ENCODE measurements at places on chromosomes 16 and 17. TPM values are rescaled to one million over a fixed set of nuclear protein-coding genes. Genes with fewer than 3 reads are reported as not detected.

The TNFRSF17 gene
- total RNA-seq, result 0.30 TPM

The KLHL10 gene
- 0.20 TPM for total RNA-seq

The LRRC36 gene
- 0.20 TPM for total RNA-seq

The TBC1D16 gene
- 18.3 TPM for total RNA-seq

The CHTF18 gene
- 10.1 TPM for total RNA-seq

The SMIM5 gene
- total RNA-seq, result 7.2 TPM

The SCGB1C2 gene
- total RNA-seq, result not detected

The KRT24 gene
- total RNA-seq, result not detected

The ABCA6 gene
- 46.1 TPM for total RNA-seq

The C17orf67 gene
- total RNA-seq, result 0.79 TPM

The HAS3 gene
- total RNA-seq, result 9.9 TPM

The KRT25 gene
- total RNA-seq, result 608 TPM

The G6PC1 gene
- total RNA-seq, result not detected

The FAM171A2 gene
- 3.4 TPM for total RNA-seq

The HIGD1B gene
- total RNA-seq, result 1.2 TPM

The CACNG5 gene
- total RNA-seq, result not detected

The GP1BA gene
- 0.10 TPM for total RNA-seq

The CARD14 gene
- total RNA-seq, result 7.3 TPM

The TERB1 gene
- 0.10 TPM for total RNA-seq

The KRT27 gene
- total RNA-seq, result 428 TPM

The ATP6V0A1 gene
- total RNA-seq, result 84.6 TPM

The HDAC5 gene
- 55.1 TPM for total RNA-seq

The ORC6 gene
- total RNA-seq, result 7.2 TPM

The CYBA gene
- 77.4 TPM for total RNA-seq

The YBX2 gene
- total RNA-seq, result 1.3 TPM

The CACNB1 gene
- 17.5 TPM for total RNA-seq

The ITFG1 gene
- 55.6 TPM for total RNA-seq

The TVP23A gene
- total RNA-seq, result 1.2 TPM

The HP gene
- 12.7 TPM for total RNA-seq

The ITGAL gene
- total RNA-seq, result 6.1 TPM

The SMIM36 gene
- not detected for total RNA-seq

The CALB2 gene
- 9.3 TPM for total RNA-seq

The PTGES3L gene
- 4.8 TPM for total RNA-seq

The KRTAP9-8 gene
- 8.5 TPM for total RNA-seq

The PLA2G10 gene
- total RNA-seq, result not detected

The KRT9 gene
- total RNA-seq, result 0.79 TPM

The GSDMA gene
- total RNA-seq, result 21.1 TPM

The PRAC1 gene
- total RNA-seq, result not detected

The CX3CL1 gene
- total RNA-seq, result 2.6 TPM

The TBC1D28 gene
- total RNA-seq, result not detected

The PRR35 gene
- total RNA-seq, result not detected

The BAIAP3 gene
- total RNA-seq, result 1.2 TPM

The OTOA gene
- 0.10 TPM for total RNA-seq

The ZNF423 gene
- 8.0 TPM for total RNA-seq

The NSF gene
- total RNA-seq, result 26.4 TPM

The CYGB gene
- total RNA-seq, result 6.9 TPM

The NCBP3 gene
- 30.3 TPM for total RNA-seq

The KRTAP2-3 gene
- 0.30 TPM for total RNA-seq

The NLRC3 gene
- 0.39 TPM for total RNA-seq

The TANC2 gene
- 53.4 TPM for total RNA-seq

The TPSD1 gene
- 1.3 TPM for total RNA-seq

The PRSS8 gene
- total RNA-seq, result 9.6 TPM

The CTRB2 gene
- not detected for total RNA-seq

The CCL16 gene
- total RNA-seq, result not detected
